ENCODE measurements at places on chromosomes 5 and 9.

GRCh38 chr9:80447876-80448275 is 876.1 kb downstream of the TLE4 start:
- no peak for DNase-seq

GRCh38 chr9:127977884-127978647 is 2.7 kb downstream of the EEIG1 start:
- DNase-seq: peak; percentile 48

GRCh38 chr5:149257889-149258705 is 13.6 kb upstream of the AFAP1L1 start:
- DNase-seq: no peak

GRCh38 chr9:121562301-121562700 is 62.7 kb upstream of the GGTA1 start:
- DNase-seq: no peak

DNA sequence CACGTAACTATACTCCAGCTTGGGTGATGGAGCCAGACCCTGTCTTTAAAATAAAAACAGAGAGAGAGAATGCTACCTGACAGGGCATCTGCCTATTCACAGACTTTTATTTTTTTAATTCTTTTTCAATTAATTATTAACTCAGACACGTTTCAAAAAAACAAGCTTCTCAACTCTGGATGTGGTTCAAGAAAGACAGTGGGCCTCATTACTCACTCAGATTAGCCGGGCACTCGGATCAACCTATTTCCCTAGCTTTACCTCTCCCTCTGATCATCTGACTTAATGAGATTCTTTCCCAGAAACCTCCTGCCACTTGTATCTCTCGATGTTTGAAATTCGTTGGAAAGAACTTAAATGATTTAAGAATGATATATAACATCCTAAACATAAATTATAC is 134.1 kb downstream of the TRPM6 start:
- no peak for DNase-seq

GRCh38 chr5:9877488-9877887 is 247.3 kb upstream of the TAS2R1 start:
- no peak for DNase-seq

DNA sequence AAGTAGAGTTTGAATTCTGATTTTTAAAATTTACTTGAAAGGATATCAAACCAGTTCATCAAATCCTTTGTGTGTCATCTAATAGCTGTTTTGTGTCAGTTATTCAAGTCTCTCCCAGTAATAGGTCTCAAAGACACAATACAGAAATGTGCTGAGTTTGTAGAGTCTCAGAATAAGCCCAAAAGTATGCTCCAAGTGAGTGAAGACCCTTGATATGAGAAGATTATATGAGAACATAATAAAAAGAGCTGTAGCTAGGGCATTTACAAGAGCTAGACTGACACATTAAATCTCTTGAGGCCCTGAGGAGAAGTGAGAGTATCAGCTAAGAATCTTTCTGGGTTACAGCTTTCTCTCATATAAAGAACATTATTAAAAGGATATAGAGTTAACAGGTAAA is 721.0 kb upstream of the ARRDC3 start:
- DNase-seq: no peak

DNA sequence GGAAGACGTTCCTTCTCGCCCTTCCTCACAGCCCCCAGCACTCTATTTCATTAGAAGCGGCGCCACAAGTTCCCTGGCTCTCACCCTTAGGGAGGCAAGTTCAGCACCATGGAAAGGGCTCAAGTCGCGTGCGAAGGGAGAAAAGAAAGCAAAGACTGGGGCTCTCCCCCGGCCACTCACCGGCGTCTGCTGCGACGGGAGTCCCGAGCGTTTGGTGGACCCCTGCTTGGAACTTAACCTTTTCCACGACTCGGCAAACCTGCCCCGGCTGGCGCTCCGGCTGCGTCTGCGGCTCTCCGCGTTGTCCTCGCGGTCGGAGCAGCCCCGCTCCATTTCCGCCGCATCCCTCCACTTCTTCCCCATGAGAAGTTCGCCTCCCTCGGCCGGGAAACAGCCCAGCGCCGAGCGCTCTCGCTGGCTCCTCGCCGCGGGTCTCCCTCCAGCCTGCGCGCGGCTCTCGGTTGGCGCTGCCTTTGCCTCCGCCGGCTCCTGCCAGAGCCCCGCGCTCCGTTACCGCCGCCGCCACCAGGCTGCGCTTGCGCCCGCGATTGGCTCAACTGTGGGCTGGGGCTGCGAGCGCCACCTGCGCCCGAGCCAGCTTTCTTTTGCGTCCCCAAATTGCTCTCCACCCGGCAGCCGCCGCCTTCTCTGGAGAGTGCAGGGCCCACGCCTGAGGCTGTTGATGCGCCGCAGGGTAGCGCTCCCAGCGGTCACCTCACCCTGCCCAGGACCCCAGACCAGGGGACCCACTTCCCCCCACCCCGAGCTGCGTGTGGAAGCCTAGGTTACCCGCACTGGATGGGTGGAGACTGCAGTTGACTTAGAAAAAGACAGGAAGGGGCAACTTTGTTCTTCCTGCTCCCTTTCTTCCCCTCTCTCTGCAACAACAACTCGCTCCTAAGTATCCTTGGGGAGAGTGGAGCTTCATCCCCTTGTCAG is 321.6 kb downstream of the CEMIP2 start:
- peak; percentile 52 for DNase-seq

GRCh38 chr5:174675916-174676315 is 48.5 kb upstream of the MSX2 start:
- DNase-seq: no peak

DNA sequence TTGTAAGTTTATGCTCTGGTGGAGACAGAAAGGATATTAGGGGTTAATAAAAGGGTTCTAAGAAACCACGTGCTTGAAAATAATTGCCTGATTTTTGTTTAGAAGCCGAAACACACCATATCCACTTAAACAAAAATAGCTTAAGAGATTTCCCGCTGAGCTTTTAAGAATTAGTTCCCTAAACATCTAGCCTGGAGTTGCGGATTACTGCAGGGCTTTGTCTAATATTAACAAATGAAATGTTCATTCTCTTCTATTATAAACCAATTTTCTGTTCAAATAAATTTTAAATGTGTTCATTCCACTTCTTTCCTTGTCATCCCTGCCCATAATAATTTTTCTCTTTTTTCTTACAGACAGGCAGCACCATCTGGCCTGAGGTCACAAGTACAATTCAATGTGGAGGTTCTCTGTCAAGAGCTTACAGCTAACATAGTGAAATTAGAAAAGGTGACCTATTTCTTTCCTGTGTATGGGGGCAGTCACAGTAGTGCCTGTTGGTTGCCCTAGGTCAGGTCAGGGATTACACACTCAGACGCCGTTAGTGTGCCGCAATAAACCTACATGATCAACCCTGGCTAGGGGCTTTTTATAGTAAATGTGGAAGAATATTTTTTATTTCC is 65.3 kb downstream of the GRAMD2B start:
- no peak for DNase-seq

- no peak for DNase-seq
These were observed 11.5 kb upstream of the OTULINL start for GRCh38 chr5:14569948-14570691.

GRCh38 chr9:16526380-16526779 is 344.1 kb downstream of the BNC2 start:
- DNase-seq: peak; percentile 35

GRCh38 chr9:95327239-95327865 is 9.8 kb upstream of the FANCC start:
- no peak for DNase-seq

GRCh38 chr5:94402096-94402495 is 216.3 kb downstream of the KIAA0825 start:
- DNase-seq: no peak

- no peak for DNase-seq
These were observed 12.9 kb downstream of the CXCL14 start for GRCh38 chr5:135565725-135566421.

DNA sequence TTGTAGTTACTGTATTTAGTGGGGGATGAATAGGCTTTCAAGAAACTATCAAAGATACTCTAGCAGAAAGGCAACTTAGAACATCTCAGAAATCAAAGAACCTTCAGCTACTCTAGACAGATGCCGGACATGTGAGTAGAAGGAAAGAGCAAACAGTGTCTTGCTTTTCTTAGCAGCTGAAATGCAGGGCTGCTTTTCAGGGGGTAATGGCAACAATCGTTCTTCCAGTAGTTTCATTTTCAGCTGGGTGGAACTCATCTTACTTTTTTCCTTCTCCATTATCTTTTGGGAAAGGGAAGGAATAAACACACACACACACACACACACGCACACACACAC is 281.6 kb downstream of the CRB2 start:
- DNase-seq: peak; percentile 6

DNA sequence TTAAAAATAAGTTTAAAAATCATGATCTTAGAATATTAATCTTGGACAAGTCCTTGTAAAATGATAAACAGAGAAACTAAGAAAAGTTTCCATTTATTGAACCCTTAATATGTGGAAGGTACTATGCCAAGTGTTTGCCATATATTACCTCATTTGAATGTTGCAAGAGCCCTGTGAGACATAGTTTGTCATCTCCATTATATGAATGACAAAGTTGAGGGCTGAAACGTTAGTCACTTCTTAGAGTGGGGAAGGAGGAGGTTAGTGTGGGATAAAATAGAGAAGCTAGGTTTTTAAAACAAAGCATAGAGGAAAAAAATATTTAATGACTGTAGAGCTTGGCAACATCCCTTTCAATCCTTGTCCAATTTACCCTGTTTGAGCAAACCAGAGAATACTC is 2.0 kb downstream of the TNC start:
- no peak for DNase-seq

DNA sequence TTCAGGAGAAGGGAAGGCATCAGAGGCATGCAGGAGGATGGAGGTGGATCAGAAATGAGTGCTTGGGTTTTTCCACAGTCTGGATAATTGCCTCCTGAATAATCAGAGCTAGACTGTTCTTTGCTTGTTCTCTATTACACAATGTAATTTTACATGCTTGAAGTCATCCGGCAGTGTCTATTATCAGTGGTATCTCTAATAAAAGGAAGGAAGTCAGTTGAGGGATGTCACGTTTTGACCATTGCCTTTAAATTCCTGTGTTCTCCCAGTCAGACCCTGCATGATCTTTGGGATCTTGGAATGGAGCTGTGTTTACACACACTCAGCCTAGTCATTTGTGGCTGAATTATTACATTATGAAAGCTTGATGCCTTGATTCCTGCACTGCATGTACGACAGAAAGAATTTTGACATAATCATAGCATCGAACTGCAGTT is 91.0 kb downstream of the PDE8B start:
- DNase-seq: no peak

- no peak for DNase-seq
These were observed 41.3 kb downstream of the LRSAM1 start for GRCh38 chr9:127492616-127493015.

GRCh38 chr5:129978270-129978669 is 74.0 kb downstream of the CHSY3 start:
- DNase-seq: no peak

DNA sequence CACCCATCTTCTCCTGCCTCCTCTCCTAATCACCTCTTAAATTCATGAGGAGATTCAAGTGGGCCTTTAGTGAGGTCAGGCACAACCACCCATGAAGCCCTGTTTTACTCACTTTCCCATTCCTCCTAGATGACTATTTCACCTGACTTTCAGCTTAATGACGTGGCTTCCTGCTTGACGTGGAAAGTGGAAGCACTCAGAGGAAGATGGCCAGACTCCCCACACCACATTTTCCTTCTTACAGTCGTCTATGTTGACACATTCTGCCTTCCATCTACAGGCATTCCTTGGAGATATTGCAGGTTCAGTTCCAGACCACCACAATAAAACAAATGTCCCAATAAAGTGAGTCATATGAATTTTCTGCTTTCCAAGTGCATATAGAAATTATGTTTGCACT is 146.4 kb upstream of the TAS2R1 start:
- DNase-seq: peak; percentile 13

- DNase-seq: no peak
These were observed 14.7 kb upstream of the NOTCH1 start for GRCh38 chr9:136560586-136560985.

DNA sequence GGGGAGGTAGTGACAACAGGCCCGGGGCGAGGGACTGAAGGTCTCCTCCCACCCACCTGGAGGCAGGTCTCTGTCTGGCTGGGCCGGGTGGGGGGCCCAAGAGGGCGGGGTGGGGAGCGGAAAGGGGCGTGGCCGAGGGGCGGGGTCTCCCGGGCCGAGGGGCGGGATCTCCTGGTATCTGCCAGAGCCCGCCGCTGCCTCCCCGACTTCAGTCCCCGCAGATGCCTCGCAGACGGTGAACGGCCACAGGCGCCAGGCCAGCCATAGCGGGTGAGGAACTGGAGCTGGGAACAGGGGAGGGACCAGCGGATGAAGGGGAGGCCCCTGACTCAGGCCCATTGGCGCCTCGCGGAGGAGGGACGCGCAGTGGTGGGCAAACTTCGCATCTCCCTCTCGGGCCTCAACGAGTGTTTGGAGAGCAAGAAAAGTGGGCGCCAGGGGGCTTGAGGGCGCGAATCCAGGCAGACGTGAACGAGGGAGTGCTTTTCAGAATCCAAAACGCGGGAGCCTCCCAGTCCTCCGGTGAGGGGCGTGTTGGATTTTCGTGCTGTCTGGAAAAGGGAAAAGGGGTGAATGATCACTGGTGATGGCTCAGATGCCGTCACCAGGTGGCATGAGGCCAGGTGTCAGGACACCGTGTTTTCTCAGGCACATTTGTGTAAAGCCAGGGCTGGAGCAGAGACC is at the start of gene ADGRD2:
TSS of gene ADGRD2 (plus strand) at position 211 of the 684 bp plus-strand sequence. CDS start 1,216 bp downstream, outside the sequence.
- DNase-seq: no peak

GRCh38 chr9:128127568-128127989 is at the start of gene PTGES2:
Gene PTGES2, minus strand, starts transcription at chr9:128127729. Its CDS starts 12 bp downstream, at chr9:128127717.
- DNase-seq: peak; percentile 29

DNA sequence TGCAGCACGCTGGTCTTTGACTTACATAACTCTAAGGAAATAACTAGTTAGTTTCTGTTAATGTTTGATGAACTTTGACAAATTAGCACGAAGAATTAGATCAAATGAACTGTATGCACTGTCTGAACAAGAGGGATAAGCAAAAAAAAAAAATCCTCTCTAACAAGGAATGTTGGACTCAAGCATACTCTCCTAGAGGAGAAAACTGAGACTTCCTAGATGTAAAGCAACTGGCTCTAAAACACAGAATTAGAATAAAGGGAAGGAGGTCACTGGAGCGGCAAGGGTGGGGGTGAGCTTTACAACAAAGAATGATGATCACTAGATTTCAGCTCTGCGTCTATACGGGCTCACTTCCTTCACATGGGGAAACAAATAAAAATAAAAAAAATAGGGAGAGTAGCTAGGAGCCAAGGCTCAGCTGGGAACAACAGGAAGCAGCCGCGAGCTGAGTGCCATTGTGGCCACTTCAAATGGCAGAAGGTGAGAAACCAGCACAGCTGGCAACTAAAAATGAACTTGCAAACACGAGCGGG is 48.7 kb upstream of the CEMIP2 start:
- DNase-seq: no peak

DNA sequence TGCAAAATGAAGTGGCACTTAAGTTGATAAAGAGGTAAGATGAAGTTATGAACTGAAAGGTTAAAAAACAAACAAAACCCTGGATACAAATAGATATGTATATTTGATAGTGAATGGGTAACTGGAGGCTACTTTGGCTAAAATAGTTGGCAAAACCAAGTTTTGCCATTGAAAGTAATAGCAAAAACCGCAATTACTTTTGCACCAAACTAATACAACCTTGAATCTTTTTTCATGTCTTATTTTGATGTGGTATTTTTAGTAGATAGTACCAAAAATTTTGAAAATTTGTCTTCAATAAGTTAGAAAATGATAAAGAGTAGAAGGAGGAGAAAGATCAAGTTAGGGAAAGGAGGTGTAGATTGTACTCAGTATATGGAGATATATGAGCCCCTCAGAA is 47.9 kb upstream of the PLCXD3 start:
- DNase-seq: no peak
